HuH-7.5 (cell line): ENCODE measurements at places on chromosomes 1 and 21.

- DNase-seq = no peak
Measured at GRCh38 chr1:191290441-191290840, 812.8 kb upstream of the BRINP3 start.

DNA sequence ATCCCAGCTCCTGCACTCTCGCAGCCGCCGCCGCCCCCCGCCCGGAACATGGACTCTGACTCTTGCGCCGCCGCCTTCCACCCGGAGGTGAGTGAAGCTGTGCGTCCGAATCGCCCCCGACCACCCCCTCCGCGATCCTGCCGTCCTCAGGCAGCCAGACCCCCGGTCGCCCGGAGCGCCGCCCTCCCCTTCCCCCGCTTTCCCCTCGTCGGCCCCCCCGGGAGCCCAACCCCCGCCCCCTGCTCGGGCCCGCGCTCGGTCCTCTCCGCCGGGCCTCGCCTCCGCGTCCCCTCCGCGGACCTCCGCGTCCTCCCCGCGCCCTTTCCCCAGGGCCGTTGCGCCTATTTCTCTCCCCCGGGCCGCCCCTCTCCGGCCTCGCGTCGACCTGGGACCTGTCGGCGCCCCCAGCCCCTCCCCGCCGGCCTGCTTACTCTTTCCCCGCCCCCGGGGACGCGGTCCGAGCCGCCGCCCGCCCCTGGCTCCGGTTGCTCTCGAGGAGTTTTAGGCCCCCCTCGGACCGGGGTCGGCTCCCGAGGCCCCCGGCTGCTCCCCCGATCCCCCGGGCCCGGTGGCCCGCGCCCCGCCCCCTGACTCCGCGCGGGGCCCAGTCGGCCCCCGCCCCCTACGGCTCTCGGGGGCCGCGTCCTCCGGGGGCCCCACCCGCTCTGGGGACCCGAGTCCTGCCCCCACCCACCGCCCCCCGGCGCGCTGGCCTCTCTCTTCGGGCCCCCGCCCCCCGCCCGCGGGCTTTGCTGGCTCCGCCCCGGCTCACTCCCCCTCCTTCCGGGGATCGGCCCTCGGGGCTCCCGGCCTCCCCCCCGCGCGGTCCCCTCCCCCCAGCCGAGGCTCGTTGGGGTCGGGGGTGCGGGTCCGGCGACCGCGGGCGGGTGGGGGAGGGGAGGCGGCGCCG, 743 bp downstream of the PHF13 start:
- peak; percentile 73 for DNase-seq

DNA sequence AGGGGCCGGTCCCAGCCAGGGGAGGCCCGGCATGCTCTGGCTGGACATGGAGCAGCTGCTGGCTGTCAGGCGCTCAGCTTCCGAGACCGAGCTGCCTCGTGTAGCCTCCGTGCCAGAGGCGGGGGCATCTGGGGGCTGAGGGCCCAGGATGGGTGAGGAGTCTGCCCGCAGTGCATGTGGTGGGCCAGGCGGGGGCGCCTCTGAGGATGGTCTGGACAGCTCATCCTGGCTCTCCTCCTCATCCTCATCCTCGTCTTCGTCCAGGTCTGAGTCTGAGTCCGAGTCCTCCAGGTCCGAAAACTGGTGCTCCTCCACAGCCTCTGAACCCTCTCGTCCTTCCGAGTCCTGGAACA, 28.9 kb upstream of the EDN2 start:
- DNase-seq = no peak

DNA sequence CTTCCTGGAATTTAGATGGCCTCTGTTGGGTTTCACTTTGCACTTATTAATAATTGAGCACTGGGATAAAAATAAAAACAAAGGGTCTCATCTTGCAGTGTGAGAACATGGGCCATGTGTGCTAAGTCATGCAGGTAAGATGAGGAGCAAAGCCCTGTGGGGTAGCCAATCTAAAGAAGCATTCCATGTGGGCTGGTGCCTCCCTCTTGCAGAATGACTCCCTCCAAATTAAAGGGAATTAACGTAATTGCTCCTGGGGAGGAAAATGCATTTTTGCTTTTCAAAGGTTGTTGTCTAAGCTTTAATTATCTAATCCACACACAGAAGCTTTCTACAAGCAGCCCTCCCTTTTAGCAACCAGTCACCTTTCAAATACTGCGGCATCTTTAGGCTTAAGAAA, 69.8 kb downstream of the CDC14A start:
- no peak for DNase-seq

GRCh38 chr1:53946252-53947171, at the start of gene LRRC42:
Gene LRRC42 (plus strand): TSS chr1:53946350. CDS start chr1:53952000, 5,650 bp downstream.
- peak; percentile 49 for DNase-seq

GRCh38 chr21:42503711-42504110, 7.7 kb upstream of the RSPH1 start:
- no peak for DNase-seq

- DNase-seq = no peak
Measured at GRCh38 chr1:42282867-42283583, 52.0 kb downstream of the FOXJ3 start.

DNA sequence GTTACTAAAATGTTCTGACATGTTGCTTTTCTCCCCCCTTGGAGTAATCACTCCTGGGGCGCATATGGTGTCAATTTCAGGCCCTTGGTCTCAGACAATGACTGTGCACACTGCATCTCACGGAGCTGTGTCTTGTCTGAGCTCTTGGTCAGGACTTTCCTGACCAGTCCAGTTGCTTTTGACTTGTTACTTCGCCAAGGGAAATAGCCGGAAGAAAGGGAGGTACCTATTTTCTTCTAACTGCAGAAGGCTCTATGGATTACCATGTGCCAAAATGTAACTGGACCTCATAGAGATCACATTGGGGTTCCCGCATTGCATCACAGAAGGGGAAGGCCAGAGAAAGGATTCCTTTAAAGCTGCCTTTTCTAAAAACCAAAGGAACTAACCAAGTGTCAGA, 68.6 kb downstream of the SPAG17 start:
- no peak for DNase-seq

- DNase-seq = peak; percentile 7
Measured at GRCh38 chr1:72623299-72623708, 341.0 kb upstream of the NEGR1 start.

DNA sequence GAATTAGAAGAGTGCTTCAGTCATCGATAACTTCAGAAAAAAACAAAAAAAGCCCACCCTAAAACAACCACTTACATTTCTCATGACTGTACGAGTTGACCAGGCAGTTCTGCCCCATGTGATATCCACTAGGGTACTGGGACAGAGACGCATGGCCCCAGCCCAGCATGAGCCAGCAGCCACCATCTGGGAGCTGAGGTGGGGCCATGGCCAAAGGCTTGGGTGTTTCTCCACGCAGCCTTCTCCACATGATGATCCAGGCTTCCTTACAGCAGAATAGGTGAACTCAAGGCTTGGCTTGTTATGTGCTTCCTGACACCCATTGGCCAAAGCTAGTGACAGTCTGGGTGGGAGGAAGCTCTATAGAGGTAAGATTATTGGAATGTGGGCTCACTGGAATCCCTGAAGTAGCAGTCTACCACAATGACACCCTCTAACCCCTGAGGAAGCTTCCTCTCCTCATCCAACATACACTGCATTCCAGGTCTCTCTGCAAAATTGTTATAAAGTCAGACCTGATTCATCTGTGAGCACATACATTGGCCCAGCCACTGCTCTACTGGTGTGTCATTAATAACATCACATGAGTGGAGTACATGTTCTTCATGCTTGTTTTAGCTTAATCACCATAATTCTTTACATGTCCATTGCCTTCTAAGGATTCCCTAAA, 66.3 kb upstream of the NTPCR start:
- no peak for DNase-seq

- no peak for DNase-seq
Measured at GRCh38 chr1:42482635-42483153, 19.6 kb downstream of the CCDC30 start.

DNA sequence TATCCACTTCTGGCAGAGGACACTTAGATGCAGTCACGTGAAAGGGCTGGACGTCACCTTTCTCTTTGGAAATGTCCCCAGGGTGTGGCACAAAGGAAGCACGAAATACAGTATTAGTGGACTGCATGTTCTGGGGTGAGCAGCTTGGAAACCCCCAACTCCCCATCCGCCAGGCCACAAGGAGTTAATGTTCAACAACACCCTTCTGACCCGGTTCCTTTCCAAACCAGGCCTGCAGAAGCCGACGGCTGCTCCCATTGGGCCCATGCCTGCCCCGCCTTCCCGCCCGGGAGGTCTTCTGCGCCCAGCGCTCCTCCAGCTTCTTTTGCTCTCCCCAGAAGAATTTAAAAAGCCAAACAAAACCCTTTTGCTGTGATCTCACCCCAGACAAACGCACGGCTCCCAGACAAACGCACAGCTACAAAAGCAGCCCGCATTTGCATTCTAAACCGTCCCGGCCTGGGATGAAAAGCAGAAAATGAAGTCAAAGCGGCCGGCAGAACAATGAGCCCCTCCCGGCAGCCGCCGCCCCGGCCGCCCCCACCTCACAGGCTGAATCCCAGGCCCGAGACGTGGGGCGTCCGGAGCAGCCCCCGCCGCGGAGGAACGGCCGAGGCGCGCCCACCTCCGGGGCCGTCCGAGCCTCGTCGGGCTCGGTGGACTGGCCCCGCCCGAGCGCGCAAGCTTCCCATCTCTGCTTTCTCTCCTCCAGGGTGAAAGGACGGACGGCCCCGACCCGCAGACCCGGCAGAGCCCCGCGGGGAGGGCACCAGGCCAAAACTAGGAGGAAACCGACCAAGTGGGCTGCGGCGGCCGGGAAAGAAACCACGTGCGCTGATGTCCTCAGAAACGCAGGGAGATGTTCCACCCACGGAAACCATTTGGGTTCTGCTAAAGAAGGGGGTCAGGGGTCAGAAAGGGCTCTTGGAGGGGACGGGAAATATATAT, 101.9 kb downstream of the PLPP3 start:
- peak; percentile 48 for DNase-seq

DNA sequence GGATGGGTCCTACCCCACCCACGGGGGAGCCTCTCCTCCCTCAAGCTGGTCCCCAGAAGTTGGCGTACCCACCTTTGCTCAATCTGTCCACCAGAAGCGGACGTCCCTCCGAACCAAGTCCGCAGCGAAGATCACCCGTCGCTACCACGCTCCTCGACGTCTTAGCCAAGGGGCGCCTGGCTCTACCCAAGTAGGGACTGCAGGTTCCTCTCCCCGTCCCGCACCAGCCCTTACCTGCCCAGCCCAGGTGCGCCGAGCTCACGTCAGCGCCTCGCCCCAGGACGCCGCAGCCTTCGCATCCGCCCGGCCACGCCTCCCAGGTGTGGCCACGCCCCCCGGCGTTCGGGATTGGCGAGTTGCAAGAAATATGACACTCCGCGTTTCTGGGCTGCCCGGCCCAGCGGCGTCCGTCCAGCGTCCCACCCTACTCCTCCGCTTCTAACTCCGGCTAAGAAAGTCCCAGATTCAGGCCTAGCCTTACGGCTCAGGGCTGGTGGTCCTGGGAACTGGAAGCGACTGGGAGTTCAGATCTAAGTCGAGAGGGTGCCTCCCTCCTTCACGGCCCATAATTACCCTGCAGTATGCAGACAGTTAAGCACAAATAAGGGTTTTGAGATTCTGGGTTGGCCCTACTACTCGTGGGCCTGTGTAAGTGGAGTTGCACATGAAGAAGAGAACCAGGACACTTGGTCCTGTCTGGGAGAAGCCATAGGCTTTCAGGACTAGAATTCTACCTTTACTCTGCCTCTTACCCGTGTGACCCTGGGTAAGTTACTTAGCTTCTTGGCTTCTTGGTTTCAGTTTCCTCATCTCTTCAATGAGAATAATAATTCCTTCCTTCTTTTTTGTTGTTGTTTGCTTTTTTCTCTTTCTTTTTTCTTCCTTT, at the start of gene IRF6:
IRF6 (minus strand) TSS at position 268 of the 886 bp plus-strand sequence. CDS start 4,729 bp downstream, outside the sequence.
- peak; percentile 19 for DNase-seq

DNA sequence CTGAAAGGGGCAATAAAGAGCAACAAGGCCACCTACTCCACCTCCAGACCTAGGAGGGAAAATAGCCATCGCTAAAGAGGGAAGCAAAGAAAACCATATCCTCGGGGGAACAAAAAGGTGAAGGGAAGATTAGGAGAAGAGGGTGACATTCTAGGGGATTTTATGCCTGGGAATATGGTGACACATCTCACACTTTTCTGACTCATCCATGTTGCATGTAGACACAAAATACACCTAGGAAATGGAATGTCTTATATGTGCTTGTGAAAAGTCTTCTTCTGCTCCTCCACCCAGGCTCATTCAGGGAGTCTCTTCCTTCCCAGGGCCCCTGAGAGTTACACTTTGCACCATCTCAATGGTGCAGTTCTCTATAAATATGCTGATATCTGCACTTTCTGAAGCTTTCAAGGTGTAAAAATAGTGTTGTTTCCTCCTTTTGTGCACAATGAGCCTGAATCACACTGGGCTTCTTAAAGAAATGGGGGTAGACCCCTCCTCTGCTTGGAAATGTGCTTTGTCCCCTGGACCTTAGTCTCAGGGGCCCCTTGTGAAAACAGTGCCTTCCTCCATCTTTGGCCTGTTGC, 195.9 kb downstream of the CYYR1 start:
- DNase-seq = no peak

DNA sequence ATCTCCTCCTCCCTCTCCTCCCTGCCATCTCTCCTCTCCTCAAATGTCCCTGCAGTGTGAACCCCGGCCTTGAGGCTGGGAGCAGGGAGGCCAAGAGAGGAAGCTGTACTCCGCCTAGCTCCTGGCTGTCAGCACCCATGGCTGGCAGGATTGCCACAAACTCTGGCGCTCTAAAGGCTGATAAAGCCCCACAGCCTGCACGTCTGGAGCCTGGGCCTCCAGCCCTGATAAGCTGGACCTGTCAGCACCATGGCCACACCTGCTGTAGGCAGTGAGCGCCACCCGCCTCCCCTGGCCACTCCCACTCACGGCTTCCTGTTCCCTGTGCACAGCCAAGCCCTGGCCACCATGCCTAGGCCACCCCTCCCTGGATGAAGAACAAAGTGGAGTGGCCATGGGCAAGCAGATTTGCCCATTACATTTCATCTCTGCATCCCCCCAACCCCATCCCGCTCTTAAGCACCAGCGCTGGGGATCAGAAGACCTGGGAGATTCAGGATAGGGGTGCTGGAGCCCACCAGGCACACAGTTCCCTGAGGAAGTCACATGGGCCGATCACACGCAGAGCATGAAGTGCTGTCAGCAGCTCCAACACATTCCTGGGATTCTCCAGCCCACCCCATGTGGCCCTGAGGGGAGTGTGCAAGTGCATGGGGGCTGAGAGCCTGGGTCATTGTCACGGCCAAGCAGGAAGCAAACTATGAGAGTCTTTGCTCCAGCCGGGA, 24.2 kb upstream of the NPPB start:
- DNase-seq = peak; percentile 49

DNA sequence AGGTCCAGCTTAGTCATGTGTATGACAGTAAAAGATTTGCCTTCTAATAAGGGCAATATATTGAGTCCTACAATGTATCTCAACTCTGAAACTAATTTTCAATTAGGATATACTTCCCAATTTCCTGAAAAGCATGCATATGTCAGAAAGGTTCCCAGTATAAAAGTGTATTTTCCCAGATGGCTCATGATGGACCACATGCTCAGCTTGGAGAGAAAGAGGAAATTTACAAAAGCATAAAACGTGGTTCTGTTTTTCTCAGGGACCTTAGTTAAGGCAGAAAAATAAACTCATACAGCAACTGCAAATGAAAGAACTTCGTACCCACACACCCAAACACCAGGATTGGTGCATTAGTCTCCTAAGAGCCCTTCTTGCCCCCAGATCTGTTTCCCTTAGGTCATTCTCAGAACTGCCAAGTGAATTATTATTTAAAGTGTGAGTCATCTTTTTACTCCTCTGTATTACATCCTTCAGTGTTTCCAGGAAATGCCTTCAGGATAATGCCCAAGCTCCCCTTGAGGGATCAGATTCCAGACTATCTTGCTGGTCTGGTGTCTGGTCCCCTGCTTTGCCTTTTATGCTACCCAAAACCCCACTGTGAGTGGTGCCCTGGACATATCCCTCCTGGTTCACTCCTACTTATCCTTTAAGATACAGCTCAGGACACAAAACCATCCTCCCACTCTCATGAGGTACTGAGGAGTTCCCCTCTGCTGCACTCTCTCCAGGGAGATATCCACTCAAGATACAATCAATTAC, 57.4 kb downstream of the SSX2IP start:
- no peak for DNase-seq
